ENCODE measurements at places on chromosomes 13 and 19. TPM values are rescaled to one million over a fixed set of nuclear protein-coding genes. Genes with fewer than 3 reads are reported as not detected.

DNA sequence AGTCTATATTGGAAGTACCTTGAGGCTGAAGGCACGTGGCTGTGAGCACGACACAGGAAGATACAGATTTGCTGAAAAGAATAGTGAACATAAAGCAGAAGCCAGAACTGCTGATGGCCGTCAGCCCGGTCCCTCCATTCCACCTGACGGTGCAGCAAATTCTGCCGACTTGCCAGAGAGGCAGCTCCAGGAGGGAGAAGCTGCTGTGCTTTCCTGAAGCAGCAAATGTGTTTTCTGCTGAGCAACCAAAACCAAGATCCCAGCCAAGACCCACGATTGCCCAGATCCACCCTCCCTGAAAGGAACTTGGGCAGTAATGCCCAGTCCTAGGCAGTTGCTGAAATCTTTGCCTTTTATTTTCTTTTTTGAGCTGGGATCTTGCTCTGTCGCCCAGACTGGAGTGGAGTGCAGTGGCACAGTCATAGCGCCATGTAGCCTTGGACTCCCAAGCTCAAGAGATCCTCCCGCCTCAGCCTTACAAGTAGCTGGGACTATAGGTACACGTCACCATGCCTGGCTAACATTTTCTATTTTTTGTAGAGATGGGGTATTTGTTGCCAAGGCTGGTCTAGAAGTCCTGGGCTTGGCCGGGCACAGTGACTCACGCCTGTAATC is 7.0 kb upstream of the RCN3 start:
- no peak for DNase-seq

GRCh38 chr13:83546476-83546875 is 335.8 kb downstream of the SLITRK1 start:
- DNase-seq, result no peak

DNA sequence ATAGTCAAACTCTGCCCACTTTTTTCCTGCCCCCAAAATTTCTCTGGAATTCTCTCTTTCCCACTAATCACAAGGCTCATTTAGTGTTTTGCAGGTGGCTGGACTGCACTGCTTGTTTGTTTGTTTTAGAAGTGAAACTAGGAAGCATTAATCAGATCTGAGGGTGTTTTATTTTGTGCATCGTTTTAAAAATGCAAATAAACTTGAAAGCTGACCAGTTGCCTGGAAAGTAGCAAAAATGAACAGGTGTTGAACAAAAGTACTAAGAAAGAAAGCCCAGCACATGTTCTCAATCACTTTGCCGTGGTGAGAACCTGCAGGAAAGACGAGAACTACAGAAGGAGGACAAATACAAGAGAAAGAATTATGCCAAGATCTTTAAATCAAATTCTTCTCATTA is 365.5 kb downstream of the PCDH9 start:
- no peak for DNase-seq

DNA sequence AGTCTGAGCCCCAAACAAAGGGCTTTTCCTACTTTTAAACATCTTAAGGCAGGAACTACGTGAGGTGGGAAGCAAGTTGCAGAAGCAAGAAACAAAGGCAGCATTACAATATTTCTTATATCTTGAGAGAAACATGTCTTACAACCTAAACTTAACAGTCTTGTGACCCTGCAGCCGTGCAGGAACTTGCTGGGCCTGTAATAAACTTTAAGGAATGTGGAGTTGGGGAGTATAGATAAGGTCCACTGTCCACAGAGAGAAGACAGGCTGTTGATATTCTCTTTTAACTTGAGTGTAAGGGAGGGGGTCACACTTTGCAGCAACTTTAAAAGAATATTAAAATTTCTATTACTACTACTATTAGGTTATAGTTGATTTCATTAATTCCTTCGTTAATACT is 214.6 kb upstream of the HTR2A start:
- no peak for DNase-seq

DNA sequence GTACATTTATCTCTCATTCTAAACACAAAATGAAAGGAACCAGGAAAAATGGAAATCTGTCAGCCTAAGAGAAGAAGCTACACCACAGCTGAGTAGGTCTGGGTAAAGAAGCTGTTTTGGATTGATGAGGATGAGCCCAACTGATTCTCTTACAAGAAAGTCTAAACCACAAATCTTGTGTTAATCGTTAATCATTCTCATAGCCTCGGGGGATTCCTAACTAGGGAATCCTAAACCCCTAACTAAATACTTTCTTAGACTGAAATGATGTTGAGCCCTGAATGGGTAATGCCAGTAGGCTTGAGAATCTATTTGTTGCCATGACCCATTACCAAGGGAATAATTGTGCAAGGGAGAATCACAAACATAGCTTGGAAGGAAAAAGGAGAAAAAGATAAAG is 327.5 kb upstream of the SPRY2 start:
- no peak for DNase-seq

DNA sequence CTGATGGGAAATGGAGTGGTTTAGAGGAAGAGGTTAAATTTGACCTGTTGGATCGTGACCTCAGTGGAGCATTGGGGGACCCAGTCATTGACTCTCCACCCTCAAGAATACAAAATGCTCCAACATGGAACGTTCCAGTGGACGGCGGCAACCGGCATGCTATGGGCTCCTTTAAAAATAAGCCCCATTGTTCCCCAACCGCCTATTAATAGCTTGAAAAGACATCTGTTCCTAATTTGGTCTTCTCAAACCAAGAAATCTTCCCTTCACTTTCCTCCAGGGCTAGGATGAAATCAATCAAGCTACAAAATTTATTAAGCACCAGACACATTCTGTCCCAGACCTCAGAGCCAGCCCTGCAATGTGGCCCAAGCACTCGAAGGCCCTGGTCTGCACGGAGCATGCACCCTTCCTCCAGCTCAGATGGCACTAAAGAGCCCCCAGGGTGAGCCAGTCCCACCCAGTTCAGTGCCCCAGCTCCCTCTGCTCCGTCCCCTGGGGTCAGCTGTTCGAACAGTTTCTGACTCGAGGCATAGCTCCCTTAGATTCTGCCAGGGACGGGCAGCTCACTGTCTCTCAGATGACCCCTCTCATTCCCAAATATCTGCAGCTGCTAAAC is 22.5 kb upstream of the VSTM2B start:
- DNase-seq, result no peak

DNA sequence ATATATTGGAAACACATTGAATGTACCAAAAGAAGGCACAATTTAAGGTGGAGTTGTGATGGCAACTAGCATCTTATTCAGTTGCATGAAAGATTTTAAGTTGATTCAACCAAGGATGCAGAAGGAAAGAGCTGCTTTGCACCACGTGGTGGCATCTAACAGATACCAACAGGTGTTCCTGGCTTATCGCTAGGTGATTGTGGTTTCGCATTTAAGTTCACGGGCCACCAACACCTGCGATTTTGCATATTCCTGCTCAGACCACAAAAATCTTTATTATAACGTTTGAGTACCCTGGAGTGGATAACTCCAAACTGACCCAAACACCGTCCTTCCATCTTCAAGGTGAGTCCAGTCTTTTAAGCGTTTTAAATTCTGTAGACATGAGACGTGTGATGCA is 45.3 kb downstream of the RGCC start:
- DNase-seq, result no peak

GRCh38 chr13:37029617-37030016 is 29.0 kb downstream of the EXOSC8 start:
- DNase-seq, result no peak

GRCh38 chr13:46555722-46556417 is 2.9 kb downstream of the LRCH1 start:
- DNase-seq, result no peak

DNA sequence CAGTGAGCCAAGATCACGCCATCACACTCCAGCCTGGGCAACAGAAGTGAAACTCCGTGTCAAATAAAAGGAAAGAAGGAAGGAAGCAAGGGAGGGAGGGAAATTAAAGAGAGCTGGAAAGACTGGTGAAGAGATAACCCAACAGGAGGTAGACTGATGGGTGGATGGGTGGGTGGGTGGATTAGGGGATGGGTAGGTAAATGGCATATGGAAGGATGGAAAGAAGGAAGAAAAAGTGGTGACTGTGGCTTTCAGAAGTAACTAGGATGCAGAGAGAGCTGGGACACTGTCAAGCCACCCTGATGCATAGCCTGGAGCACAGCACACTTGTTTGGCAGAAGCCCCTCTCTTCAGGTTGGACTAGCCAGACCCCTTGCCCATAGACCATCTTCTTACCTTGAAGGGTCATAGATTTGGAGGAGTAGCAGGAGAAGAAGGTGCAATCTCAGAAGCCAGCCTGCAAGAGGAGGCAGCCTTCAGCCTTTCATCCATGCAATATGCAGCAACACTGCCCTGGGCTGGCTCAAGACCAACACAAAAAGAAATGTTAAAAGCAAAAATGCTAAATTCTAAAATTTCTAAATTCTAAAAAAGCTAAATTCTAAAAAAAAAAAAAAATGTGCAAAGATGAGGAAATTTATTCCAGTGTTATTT is 5.1 kb downstream of the IQCN start:
- no peak for DNase-seq

DNA sequence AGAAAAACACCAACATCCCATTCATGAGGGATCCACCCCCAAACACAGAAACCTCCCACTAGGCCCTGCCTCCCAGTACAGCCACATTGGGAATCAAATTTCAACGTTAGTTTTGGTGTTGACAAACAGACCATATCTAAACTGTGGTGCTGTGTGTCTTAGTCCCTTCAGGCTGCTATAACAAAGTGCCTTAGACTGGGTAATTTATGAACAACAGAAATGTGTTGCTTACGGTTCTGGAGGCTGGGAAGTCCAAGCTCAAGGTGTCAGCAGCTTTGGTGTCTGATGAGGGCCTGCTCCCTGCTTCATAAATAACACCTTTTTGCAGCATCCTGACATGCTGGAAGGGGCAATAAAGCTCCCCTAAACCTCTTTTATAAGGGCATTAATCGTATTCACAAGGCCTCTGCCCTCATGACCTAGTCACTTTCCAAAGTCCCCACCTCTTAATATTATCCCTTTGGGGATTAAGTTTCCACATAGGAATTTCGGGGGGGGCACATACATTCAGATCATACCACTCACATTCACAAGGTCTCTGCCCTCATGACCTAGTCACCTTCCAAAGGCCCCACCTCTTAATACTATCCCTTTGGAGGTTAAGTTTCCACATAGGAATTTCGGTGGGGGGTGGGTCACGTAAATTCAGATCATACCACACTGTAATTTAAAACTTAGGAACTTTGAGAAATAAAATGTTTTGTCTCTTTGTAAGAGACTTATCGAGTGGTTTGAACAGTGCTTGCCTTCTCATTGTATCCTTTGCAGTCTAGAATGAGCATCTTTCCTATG is 27.5 kb downstream of the ZNF507 start:
- DNase-seq, result no peak

- peak; percentile 26 for DNase-seq
Observed at GRCh38 chr19:45352914-45353796, 12.6 kb downstream of the KLC3 start.

- peak; percentile 98 for DNase-seq
Observed at GRCh38 chr19:38543807-38544568, 73.8 kb downstream of the MAP4K1 start.

DNA sequence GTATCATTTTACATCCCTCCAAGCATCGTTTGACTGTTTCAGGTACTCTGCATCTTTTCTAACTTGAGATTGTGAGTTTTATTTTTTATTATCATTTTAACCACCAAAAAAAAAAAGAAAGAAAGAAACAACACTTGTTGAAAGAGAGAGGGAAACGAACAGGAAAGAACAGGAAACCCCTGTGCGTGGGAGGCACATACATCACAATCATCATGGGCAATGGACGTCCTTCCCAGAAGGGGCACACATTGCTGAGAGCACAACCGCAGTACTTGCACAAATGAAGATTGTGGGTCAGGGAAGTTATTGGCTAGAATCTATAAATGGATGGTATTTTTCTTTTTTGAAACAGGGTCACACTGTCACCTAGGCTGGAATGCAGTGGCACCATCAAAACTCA is 1.7 kb downstream of the CLC start:
- no peak for DNase-seq

C13orf42 gene
- not detected for polyA plus RNA-seq

VSIG10L gene
- polyA plus RNA-seq, result 6.7 TPM

CYP2F1 gene
- polyA plus RNA-seq, result not detected

OLFM2 gene
- 7.7 TPM for polyA plus RNA-seq

CILP2 gene
- polyA plus RNA-seq, result 0.17 TPM

LNX2 gene
- 2.7 TPM for polyA plus RNA-seq

C13orf46 gene
- 0.13 TPM for polyA plus RNA-seq

Measured in A549 (cell line).